Activated CD8-positive, alpha-beta memory T cell treated with anti-CD3 and anti-CD28 coated beads for 4 hours (primary cell): ENCODE measurements at places on chromosomes 13 and 19.

DNA sequence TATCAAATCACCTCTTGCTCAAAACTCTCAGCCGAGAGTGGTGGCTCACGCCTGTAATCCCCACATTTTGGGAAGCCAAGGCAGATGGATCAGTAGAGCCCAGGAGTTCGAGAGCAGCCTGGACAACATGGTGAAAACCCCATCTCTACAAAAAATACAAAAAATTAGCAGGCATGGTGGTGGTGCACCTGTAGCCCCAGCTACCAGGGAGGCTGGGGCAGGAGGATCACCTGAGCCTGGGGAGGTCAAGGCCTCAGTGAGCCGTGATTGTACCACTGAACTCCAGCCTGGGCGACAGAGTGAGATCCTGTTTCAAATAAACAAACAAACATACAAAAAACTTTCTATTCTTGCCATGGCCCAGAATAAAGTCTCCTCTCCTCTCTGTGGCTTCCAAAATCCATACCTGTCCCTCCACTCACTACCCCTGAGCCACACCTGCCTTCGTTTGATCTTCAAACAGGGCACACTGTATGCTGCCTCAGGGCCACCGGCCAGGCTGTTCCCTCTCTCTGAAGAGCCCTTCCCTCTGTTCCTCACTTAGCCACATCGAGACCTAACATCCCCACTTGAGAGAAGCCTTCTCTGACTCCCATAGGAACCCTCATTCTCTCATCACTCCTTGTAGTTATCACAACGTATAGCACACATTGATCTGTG lies 6.3 kb downstream of the LGI4 start:
- DNase-seq: no peak

GRCh38 chr19:8262431-8262830 lies 45.7 kb downstream of the CD320 start:
- no peak for DNase-seq

DNA sequence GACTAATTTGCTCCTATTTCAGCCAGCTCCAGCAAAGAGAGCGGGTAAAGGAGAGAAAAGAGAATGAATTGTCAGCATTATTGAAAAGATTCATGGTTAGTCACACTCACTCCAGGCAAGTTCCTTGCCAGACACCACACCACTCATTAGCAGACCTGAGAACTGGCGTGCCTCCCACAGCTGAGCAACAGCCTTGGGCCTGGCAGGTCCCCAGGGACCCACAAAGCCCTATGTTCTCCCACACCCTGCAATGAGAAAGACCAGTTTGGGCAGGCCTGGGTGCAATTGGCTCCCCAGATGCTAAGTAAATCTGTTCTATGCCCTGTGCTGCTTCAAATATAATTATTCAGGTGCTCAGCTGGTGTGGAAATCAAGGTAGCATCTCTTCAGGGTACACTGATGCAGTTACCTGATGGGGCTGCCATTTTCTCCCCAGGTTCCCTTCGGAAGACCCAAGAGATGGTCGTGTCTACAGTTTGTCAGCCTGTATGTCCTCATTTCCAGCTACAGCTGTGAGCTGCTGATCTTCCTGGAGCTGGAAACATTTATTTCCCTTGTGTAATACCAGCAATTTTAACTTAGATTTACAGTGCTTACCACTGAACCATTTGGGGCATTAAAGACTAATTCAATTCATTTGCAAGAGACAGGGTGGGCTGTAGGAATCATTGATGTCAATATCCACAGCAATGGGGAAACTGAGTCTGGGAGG lies 405.0 kb downstream of the COG6 start:
- DNase-seq: no peak

DNA sequence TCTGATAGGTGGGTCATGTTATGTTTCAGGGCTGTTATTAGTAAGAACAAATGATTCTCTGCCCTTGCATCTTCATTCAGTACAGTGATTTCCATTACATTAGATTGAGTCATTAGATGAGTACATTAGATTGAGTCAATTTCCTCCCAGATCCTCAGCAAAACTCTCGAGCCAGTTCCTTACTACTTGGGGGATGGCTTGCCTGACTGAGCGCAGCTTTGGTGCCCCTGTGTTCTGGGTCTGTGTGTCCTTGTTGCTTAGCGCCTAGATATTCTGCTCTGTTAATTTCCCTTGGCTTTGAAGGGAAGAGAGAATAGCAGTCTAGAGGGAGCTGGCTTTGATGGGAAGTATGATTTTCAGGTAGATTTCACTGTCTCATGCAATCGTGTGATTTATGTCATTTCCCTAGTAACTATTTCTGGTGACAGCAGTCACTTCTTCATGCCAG lies 19.1 kb upstream of the SCEL start:
- no peak for DNase-seq

DNA sequence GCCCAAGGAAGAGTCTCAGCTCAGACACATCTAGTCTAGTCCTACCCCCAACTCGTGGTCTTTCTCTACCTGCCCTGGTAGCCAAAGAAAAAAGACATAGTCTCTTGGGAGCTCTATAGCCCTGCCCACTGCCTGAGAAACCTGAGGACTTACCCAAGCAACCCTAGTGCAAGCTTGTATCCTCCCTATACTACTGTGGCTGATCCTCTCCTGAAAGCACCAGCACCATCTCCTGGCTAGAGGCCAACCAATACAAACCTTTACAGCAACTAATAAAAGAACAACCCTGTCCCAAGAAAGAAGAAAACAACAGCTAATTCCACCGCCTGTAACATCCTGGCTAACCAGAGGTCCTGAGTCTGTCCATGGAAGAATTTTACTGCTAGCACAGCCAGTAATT lies 532.4 kb downstream of the SLITRK6 start:
- DNase-seq: no peak

DNA sequence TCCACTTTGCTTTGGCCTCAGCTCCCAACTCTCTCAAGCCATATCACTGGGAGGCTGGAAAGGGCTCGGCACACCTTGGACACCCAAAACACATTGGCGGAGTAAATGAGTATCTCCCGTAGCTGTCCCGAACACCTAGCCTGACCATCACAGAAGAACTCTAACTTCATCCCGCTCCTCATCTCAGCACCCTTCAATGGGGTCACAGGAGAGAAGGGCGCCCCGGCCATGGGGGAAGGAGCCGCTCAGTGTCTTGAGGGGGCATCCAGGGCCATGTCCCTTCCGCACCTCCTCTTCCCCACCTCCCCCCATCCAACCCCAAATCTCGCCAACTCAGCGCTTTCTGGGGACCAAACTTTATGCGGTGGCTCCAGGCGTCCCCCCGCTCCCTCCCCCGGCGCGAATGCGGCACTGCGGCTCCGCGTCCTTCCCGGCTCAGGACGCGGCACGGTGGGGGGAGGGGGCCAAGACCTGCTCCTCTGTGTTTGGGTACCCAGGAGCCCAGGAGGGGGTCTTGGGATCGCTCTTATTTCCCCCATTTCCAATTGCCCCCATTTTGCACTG lies 3.0 kb downstream of the KCNC3 start:
- DNase-seq: no peak

DNA sequence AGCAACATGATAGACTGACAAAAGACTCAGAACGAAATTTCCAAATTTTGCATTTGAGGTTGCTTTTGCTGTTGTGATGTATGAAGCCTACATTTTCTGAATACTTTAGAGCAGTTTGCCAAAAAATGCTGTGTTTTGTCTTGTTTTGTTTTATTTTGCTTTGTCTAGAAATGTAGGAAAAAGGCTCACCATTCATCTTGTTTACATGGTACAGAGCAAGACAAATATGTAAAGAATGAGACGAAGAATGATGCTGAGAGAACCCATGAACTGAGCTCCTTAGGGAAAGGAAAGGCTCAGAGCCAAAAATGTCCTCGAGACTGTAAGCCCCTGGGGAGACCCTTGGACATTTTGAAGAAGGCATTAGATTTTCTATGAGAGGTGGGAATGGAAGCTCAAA lies 6.8 kb upstream of the SPART start:
- DNase-seq: no peak

- DNase-seq: no peak
These were observed 14.2 kb downstream of the C19orf81 start for GRCh38 chr19:50663482-50663790.

GRCh38 chr13:20131057-20131832 lies 29.6 kb downstream of the GJA3 start:
- DNase-seq: no peak

DNA sequence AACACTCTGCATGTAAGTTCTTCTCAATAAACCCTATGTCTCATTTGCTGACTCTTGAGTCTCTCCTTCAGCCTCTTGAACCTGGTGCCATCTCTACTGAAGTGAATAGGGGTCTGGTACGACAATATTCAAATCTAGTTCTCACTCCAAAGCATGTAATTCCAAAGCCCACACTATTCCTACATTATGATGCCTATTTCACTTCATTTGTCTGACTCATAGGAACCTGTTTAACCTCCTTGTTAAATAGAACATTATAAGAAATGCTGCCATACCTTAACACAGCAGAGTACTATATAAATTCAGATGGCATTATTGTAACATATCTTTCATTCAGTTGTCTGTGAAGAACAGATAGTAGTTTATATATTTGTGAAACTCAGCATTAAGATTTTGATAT lies 67.1 kb downstream of the STARD13 start:
- no peak for DNase-seq

- DNase-seq: no peak
These were observed 47.3 kb downstream of the LATS2 start for GRCh38 chr13:21014139-21014501.

- DNase-seq: no peak
These were observed 384.5 kb upstream of the GPC6 start for GRCh38 chr13:92842145-92842544.

DNA sequence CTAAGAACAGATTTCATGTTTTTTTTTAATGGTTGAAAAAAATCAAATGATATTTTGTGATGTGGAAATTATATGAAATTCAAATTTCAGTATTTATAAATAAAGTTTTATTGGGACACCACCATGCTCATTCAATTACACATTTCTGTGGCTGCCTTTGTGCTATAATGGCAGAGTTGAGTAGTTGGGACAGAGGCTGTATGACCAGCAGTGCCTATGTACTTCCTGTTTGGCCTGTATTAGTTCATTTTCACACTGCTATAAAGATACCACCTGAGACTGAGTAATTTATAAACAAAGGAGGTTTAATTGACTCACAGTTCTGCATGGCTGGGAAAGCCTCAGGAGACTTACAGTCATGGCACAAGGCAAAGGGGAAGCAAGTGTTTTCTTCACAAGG lies 33.6 kb downstream of the AKAP11 start:
- DNase-seq: no peak

- DNase-seq: no peak
These were observed 8.9 kb downstream of the OCEL1 start for GRCh38 chr19:17234911-17235299.

DNA sequence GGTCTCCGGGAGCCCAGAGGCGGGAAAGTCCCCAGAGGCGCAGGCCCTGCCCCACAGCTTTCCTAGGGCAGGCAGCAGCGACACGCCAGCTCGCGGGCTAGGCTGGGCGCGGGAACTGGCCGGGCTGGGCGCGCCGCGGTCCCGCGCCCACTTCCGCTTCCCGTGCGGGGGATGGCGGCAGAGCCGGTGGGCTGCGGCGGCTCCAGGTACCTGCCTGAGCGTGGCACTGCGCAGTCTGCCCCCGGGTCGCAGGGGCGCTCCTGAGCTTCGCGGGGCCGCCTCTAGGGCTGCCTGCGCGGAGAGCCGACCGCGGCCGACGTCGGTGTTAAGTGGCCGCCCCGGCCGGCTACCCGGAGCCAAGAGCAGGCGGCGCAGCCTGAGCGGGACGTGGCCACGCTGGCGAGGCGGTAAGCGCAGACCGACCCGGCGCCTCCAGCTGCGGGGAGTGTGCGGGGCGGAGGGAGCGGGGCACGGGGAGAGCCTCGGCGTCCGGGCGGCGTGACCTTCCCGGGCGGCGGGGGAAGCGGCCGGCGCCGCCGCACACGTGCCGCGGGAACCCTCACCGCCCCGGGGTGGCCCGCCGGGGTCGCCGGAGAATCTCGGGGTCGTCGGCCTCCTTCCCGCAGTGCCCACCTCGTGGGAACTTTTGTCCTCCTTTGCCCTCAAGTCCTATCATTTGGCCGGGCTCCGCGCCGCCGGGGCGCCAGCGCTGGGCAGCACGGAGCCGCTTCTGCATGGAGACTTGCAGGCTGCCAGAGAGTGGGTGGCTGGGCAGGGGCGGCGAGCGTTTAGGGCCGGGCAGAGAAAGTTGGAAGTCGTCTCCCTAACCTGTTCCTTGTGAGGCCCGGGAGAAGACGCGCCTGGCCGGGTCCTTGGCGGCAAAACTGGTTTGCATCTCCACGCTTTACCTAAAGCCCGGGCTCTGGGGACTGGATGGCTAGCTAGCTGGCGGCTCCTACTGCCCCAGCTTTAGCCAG lies 31.4 kb upstream of the MPHOSPH8 start:
- no peak for DNase-seq

DNA sequence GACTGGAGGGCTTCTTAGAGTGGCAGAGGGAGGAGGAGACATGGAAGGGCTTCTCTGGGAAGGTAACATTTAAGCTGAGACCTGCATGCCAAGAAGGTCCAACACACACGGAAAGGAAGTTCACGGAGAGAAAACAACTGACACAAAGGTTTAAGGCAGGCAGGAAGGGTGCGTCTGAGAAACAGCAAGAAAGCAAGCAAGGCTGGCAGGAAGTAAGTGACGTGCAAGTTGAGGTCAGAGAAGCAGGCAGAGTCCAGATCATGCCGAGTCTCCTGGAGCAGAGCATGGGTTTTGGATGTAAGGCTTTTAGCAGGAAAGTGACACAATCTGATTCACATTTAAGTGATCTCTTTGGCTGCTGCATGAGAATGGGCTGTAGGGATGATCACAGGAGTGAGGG lies 60.5 kb downstream of the ATP7B start:
- DNase-seq: no peak

- DNase-seq: no peak
These were observed 93.2 kb upstream of the TM9SF2 start for GRCh38 chr13:99407906-99408702.

DNA sequence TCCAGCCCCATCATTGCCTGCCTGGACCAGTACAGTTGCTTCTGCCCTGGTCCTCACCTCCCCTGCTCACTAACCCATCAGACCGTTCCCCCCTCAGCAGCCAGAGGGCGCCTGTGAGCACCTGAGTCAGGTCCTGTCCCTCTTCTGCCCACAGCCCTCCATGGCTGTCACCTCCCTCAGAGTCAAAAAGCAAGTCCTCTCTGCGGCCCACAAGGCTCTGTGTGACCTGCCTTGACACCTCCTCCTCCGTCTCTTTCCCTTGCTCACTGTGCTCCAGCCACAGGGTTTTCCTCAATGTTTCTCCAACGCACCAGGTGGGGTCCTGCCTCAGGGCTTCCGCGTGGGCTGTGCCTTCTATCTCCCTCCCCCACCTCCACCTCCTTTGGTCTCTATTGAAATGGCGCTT lies 29.4 kb upstream of the PTPRS start:
- no peak for DNase-seq

- no peak for DNase-seq
These were observed 15.7 kb downstream of the PBX4 start for GRCh38 chr19:19602713-19603324.

- no peak for DNase-seq
These were observed 56.5 kb downstream of the TNFRSF19 start for GRCh38 chr13:23626700-23627099.
